ENCODE measurements at places on chromosomes 2 and 18.
A peak's percentile ranks its signal among the peaks of the same experiment; 100 is the strongest.

- no peak for DNase-seq
Observed at GRCh38 chr2:127361929-127362885, 25.6 kb downstream of the MAP3K2 start.

DNA sequence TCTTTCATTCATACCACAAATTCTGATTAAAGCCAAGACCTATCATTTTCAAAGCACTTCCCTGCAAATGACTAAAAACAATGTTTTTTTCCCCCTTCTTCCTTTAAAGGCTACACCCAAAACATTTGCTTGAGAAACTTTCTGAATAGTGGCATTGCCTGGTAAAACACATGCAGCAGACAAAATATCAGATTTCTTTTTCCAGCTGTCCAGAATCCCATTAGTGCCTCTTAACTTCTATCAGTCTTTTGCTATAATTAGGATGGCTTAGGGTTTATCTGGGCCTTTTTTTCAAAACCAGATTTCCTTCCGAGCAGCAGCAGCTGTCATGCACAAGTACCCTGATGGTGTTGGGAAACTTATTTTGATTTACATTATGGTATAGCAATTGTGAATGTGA lies 50.6 kb downstream of the ALPK2 start:
- no peak for DNase-seq

- no peak for DNase-seq
Observed at GRCh38 chr2:47187069-47187468, 32.0 kb upstream of the STPG4 start.

- DNase-seq = peak; percentile 15
Observed at GRCh38 chr2:37323781-37324535, 675 bp downstream of the PRKD3 start.

DNA sequence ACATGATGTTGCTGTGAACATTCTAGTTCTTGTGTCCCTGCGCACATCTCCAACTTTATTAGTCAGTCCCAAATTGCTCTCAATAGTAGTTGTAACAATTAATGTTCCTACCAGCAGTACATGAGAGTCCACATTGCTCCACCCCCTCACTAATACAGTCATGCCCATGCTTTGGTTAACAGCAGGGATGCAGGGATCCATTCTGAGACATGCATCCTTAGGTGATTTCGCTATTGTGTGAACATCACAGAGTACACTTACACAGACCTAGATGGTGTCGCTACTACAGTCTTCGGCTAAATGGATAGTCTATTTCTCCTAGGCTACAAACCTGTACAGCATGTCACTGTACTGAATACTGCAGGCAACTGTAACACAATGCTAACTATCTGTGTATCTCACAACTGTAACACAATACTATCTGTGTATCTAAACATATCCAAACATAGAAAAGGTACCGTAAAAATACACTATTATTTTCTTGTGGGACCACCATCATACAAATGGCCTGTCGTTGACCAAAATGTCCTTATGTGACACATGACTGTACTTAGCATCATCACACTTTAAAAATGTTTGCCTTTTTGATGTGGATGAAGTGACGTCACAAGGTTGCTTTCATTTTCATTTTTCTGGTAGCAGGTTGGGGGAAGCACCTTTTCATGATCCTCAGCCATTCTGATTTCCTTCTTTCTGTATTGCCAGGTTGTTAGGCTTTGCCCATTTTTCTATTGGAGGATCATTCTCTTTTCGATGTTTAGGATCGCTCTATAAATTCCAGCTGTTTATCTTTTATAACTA lies 82.9 kb upstream of the RNF152 start:
- no peak for DNase-seq

- no peak for DNase-seq
Observed at GRCh38 chr18:25727281-25727985, 363.0 kb downstream of the SS18 start.

DNA sequence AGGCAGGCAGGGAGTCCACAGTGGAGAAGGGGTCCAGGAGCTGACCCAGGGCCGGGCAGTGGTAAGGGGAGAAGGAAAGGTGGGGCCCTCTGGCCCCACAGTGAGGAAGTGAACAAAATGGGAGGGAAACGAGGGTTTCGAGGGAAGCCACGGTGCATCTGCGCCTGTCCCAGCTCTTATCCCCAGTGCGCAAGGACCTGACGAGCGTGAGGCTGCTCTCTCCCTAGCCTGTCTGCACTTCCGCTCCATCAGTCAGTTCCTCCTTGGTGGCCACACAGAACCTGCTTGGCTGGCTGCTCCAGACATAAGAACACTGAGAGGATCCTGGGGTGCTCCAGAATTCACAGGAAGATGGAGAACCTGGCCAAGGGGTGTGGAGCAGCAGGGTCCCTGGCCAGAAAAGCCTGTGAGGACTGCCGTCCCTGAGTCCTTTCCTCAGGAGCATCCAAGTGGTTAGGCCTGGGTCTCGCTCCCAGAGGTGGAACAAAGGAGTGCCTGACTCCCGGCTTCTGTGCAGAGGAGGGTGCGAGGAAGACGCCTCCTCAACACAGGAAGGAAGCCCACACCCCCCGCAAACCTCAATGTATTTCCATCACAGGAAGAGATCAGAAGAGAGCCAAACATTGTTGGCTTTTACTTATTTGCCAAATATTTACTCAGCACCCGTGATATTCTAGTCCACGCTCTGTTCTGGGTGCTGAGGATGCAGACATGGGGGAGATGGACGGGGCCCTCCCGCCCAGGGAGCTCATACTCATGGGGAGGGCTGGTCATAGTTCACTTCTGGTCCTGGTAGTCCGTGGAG lies 43.7 kb upstream of the SEMA4C start:
- DNase-seq = no peak
